Cortex of kidney (tissue), 1 donor: ENCODE measurements at places on chromosomes 7 and 10.

GRCh38 chr10:132899751-132900065 lies 42.7 kb downstream of the CFAP46 start:
- DNase-seq = no peak

- no peak for DNase-seq
These were observed 189.0 kb downstream of the ANKRD30A start for GRCh38 chr10:37314350-37314749.

DNA sequence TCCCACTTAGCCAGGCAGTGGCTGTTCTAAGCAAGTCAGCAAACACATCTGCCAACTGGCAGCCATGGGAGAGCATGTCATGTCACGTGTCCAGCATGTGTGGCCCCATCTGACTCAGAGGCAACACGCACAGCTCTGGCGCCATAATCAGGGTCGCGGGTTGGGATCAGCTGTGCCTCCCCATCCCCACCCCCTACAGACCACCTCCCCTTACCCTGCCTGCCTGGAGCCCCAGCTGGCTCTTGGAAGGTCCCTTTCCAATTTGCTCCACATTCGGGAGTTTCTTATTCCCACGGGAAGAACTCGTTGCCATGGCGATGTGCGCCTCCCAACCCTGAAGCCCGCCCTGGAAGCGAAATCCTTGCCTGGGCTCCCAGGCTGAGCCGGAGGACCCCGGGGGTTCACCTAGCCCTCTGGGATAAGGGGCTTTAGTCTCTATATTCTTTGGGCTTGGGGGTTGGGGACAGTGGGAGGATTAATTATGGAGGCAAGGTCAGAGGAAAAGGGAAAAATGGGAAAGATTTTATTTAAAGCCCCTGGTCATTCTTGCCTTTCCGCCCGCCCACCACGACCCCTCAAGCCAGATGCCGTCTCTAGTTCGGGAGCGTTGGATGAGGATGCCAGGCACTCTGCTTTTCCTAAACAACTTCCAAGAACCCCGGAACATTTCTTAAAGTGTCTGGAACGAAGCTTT lies 283.7 kb downstream of the ZEB1 start:
- no peak for DNase-seq

GRCh38 chr10:60849217-60849616 lies 70.9 kb downstream of the CDK1 start:
- DNase-seq = no peak

GRCh38 chr7:89002981-89003956 lies 207.7 kb upstream of the TEX47 start:
- DNase-seq = no peak

DNA sequence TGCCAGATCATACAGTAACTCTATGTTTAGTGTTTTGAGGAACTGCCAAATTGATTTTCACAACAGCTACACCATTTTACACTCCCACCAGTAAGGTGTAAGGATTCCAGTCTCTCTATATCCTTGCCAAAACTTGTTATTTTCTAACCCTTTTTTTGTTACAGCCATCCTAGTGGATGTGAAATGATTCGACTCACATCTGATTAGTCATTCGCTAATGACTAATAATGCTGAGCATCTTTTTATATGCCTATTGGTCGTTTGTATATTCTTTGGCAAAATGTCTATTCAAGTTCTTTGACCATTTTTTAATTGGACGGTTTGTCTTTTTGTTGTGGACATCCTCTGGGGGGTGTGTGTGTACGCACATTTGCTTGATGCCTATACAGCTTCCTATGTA lies 142.8 kb downstream of the DGKB start:
- no peak for DNase-seq

DNA sequence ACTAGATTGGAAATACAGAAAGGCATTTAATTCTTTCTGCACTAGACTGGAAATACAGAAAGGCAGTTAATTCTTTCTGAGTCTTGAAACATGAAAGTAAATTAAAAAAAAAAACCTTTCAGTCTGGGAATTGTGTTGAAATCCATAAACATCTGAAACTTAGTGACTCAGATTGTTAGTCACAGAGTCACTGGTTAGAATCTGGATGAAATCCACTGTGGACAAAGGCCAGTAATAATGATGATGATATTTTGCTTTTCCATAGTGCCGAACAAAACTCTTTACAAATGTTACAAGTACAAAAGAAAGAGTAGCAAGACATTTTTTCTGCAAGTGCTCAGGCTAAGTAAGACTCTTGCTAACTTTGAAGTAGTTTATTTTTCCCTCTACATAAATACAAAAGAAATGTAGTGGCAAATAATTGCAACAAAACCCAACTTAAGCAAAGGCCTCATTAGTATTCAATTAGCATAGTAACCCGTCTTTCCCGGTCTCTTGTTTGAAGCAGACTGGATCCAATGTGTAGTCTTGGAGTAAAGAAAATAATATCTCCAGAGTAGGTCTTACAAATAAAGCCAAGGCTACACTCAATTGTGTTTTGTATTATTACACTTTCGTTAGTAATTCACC lies 5.8 kb upstream of the PRTFDC1 start:
- DNase-seq = no peak

GRCh38 chr10:28370107-28370835 lies 67.4 kb upstream of the MPP7 start:
- no peak for DNase-seq

DNA sequence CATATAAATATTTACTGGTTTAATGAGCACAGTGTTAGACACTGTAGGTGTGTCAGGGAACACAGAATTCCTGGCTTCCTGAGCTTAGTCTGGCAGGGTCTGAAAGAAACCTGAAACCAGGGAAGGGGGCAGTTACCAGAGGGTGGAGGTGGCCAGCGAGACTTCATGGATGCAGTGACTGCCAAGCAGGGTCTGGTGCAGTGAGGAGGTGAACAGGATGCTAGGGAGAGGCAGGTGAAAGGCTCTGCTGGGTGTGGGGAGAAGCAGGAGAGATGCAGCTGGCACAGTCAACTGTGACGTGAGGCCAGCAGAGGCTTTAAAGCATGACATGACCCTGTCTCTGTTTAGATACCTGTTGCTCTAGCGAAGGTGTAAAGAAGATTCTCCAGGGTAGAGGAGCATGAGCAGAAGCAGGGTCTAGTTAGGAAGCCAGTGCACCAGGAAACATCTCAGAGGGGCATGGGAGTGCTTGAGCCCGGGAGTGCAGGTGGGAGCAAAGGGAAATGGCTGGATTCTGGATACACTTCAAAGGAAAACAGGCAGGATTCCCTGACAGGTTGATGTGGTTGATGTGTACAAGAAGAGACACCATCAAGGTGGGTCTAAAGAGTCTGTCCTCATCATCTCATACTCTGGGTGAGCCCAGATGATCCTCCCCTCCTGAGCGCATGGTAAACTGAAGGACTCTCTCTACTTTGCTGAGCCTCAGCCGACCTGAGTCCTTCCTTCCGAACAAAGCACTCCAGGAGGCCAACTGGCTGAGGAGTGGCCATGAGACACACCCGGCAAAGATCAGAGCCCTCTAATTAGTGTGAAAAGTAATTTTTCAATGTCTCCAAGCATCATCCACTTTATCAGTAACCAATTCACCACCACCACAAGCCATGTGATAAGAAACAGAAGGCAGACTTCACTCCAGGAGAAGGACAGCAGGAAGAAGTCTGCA lies 186.8 kb downstream of the COBL start:
- DNase-seq = no peak

DNA sequence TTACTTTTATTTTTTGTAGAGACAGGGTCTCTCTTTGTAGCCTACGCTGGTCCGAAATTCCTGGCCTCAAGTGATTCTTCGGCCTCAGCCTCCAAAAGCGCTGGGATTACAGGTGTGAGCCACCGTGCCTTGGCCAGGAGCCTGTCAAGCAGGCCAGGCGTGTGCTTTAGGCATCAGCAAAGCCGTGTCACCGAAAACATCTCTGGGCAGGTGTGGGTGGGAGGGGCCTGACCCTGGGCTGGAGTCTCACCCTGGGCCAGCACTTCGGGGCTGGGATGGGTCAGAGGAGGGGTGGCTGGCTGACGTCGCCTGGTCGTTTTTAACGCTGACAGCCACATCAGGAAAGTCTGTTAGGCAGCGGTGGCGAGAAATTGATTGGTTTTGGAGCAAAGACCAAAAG lies 80.9 kb downstream of the UNCX start:
- no peak for DNase-seq

DNA sequence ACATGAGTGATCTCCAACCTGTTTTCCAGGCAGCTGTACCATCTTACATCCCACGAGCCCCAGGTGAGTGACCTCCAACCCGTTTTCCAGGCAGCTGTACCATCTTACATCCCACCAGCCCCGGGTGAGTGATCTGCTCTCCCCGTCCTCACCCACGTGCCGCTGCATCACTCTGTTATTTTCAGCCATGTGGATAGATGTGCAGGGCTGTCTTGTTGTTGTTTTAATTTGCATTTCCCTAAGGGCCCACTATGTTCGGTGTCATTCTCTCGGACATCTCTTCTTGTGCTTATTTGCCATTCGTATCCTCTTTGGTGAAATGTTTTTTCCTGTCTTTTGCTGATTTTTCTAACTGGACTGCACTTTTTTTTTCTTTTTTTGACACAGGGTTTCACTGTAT lies 17.9 kb upstream of the LARP4B start:
- DNase-seq = no peak

GRCh38 chr7:139203992-139204391 lies 27.0 kb upstream of the UBN2 start:
- DNase-seq = no peak

DNA sequence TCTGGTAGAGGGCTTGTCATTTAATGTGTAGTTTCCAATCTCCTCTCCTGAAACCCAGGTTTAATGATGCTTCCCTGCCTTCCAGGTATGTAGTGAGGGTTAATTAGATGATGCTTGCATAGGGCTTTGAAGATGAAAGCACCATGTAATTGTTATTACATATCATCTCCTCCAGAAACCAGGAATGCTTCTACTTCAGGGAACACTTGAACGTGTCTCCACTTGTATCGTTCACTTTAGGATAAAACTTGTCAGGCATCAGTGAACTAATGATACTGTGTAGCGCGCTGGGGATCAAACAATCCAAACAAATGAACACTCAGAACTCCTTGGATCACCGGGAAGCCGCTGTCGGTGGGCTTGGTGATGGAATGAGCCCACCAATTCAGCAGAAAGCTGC lies 260.9 kb upstream of the FZD8 start:
- DNase-seq = no peak

- no peak for DNase-seq
These were observed 32.1 kb downstream of the CRCP start for GRCh38 chr7:66146701-66147100.

DNA sequence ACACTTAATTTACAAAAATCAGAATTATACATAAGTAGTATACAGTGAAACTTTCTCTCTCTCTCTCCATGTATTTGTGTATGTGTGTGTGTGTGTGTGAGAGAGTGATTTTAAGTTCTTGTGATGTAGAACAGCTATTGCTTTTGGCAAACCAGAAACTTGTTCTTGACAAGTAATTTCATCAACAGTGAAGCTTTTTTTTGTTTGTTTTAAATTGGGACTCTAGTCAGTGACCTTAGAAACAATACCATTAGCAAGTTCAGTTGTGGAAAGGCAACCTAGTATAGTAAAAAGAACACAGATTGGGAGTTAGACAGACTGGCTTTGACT lies 319.1 kb downstream of the PTEN start:
- DNase-seq = no peak

DNA sequence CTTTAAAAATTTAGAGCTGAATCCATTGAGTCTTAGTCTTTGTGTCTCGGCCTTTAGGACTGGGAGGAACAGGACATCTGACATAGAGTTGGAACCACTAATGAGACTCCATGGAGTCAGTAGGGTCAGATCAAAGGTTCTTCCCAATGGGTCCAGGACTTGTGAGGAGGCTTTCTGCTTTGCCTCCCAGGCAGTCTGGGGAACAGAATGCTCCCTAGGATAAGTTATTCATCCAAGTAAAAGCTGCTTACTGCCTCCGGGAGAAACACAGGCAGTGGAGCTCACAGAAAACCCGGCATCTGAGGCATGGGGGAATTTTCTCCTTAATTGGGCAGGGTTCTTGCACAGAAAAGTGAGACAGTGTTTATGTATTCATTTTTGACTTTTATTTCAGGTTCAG lies 216.4 kb downstream of the SEC23IP start:
- no peak for DNase-seq

- no peak for DNase-seq
These were observed 49.3 kb downstream of the PPP1R17 start for GRCh38 chr7:31735991-31736982.

DNA sequence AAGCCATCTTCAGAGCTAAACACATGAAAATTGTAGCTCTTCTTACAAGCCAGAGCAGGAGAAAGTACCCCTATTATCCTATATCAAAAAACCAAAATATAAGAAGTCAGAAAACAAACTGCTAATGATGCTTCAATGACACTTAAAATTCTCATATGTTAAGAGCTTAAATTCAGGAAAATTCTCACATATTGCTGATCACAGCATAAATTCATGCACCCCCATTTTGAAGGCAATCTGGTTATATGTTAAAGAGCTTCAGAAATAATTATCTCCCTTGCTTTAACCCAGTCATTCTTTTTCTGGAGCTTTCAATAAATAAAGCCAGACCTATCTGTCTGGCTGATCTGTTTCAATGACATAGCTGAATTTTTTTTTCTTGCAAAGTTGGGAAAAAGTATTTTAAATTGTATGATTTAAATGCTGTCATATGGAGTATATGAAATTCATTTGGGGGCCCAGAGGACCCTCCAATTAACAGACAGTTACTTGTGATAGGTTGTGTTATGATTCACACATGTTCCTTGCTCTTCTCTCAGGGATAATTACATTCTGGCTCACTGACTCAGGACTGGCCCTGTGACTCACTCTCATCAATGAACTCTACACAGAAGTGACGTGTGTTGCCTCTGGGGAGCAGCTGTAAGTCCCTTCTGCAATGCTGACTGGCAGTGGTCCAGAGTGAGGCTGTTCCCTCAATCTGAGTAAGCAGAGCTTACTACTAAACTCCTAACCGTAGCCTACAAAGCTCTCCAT lies 85.2 kb downstream of the HGF start:
- no peak for DNase-seq

DNA sequence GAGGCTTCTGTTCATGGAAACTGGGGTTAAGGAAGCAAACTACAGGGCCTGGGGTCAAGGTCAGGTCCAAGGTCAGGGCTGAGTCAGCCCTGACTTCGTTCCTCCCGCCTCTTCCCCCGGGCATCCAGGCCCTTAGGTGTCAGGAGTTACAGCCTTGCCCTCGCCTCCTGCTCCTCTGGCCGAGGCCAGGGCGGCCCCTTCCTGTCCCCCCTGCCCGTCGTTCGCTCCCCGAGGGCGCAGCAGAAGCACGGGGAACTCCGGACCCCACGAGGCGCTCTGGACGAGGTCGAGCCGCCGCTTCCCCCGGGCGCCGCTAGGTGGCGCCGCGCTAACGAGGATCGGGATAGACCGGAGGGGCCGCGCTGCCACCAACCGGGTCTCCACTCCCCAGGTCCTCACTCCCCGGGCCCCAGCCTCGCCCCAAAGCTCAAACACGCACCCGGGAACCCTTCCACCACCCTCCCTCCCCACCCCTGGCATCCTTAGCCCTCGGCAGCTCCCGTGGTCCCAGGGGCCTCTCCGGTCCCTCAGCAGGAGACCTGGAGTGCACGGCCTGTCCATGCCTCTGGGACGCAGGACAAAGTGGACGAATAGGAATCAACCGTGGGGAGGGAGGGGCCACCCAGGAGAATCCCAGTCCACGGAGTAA lies 59.2 kb upstream of the MYL10 start:
- no peak for DNase-seq
